ENCODE measurements at places on chromosomes 3 and 15.

DNA sequence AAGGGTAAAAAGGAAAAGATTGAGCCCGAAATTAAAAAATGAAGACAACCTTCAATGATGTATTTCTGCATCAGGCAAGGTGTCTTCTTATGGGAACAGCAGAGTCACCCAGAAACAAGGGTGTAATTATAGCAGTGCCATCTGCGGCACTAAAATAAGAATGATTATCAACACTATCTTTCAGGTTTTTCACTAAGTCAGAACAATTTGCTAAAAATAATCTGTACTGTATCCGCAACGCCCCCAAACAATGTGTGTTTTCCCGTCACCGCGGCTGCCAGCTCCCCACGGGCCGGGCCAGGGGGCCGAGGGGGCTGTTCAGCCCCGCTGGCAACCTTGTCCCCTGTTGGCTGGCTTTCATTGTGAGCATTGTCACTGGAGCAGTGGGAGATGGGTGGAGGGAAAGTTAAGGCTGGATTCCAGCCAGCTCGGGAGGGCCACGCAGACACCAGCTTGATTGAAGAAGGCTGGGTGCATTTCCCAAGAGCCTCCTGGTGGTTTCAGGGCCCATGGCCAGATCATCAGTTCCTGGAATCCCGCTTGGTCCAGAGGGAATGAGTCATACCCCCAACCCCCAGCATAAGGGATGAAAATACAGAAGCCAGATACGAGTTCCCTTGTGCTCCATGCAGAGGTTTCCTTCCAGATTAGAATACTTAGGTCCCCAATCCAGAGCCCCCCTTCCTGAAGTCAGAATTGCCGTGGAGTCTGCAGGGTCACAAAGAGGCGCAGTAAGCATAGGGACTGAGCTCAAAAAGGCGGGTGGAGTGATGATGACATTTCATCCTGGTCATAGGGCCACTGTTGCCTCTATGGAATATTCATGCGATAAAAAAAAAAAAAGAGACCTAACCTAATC, 90.2 kb upstream of the KLF13 start:
- no peak for DNase-seq

GRCh38 chr3:105365391-105366325, 1.1 kb upstream of the ALCAM start:
- no peak for DNase-seq

GRCh38 chr15:100729461-100729860, 127.1 kb downstream of the ASB7 start:
- no peak for DNase-seq

GRCh38 chr3:79257791-79258190, 510.0 kb downstream of the ROBO1 start:
- DNase-seq, result no peak

GRCh38 chr3:157444797-157445184, 8.1 kb downstream of the PTX3 start:
- no peak for DNase-seq

- DNase-seq, result no peak
Measured at GRCh38 chr3:150059729-150060128, 89.0 kb upstream of the PFN2 start.

DNA sequence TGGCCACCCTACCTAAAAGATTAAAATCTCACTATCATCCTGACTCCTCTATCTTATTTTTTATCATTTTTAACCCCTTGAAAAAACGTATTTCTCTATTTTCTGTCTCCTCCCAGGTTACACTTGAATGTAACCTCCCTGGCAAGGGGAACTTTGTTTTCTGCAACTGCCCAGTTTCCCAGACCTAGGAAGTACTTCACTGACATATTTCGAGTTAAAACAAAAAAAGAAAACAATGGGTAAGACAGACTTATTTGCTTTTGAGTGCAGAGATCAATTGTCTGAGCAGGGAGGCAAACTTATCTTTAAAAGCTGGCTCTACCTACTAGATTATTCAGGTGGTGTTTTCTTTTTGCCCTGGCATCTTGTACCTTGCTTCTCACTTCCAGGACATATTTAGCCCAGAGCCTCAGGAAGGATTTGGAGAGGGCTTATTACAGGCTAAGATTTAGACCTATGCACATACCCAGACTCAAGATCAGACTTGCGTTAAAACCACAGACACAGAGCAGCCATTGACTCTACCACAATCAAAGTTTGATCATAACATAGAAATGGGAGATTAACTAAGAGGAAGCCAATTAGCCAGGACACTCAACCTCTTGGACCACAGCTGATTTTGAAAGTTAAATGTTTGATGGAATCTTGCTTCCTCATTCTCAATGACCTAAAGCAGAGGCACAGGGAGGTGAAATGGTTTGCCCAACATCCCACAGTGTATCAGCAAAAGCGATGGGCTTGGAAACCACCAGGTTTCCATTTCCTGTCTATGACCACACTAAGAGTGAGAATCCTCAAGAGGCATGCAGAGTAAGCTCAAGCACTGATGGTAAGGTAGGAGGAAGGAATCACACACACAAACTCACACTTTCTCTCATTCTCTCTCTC, 169.5 kb upstream of the THBS1 start:
- peak; percentile 64 for DNase-seq

DNA sequence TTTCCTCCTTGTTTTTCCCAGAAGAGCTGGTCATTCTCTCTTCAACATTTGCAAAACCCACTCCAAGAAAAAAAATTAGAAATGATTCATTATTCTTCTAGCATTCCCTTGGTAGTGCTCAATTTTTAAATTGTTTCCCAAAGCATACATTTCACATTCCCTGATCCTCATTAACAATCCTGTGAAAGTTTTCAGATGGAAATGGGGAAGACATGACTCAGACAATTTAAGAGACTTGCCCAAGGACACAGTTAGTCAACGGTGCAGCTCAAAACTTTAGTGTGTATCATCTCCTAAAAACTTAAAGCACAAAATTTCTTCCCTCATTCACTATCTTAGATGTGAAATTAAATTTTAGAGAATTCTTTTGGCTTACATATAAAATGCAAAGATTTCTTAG, 17.1 kb upstream of the ABI3BP start:
- no peak for DNase-seq

- no peak for DNase-seq
Measured at GRCh38 chr15:70427167-70428120, 329.7 kb upstream of the TLE3 start.

GRCh38 chr3:32146746-32147211, 40.4 kb downstream of the GPD1L start:
- DNase-seq, result peak; percentile 28

GRCh38 chr3:124246376-124246775, 254.5 kb upstream of the ROPN1 start:
- no peak for DNase-seq

- no peak for DNase-seq
Measured at GRCh38 chr15:66078196-66078928, 175.2 kb downstream of the MEGF11 start.

DNA sequence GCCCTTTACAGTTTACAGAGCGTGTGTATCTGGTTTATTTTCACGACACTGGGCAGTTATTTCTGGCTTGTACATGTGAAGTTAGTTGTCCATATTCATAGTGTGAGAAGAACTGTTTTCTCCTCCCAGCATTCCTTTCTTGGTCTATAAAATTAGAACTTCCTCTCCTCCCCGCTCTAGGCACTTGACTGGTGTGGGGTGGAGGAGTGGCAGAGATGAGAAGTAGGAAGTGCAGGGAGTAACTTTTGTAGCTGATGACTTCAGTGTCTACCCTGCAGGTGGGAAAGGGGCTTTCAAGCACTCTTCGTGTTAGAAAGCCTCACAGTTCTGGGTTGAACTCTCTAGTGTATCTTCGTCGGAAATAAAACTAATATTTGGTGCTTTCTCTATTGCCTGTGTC, 13.4 kb downstream of the APOD start:
- DNase-seq, result no peak

GRCh38 chr15:37253877-37254276, 153.5 kb upstream of the MEIS2 start:
- DNase-seq, result no peak

DNA sequence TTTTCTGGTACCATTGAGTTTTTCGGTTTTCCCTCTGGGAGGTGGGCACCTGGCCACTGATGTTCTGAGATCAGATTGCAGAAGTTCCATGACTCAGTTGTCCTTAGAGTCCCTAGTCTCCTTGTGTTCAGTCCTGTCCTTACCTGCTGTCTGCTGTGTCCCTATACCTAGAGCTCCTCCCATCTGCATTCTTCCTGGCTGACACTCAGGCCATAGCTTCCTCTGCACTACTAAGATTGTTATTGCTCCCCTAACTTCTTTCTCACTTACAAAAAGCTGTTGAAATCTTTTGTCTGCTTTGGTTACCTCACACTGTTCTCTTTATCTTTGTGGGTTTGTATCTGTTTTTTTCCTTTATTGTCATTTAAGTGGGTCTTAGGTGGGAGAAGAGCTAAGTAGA, 13.2 kb downstream of the USP3 start:
- no peak for DNase-seq

DNA sequence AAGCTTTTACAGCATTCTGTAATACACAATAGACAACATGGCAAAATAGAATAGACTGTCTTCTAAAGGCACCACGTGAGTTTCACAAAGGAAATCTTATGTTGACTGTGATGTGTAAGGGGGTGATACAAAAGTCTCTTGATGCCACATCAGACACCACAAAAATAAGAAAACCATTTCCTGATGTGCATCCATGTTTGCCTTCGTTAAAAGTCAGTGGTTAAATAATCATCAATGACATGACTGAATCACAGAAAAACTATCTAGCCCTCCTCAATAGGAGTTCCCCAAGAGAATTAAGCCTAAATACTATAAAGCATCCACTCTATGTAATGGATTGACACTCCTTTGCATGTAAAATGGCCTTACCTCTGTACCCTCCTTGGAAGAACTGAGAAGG, 198.6 kb upstream of the SLC2A2 start:
- DNase-seq, result no peak

DNA sequence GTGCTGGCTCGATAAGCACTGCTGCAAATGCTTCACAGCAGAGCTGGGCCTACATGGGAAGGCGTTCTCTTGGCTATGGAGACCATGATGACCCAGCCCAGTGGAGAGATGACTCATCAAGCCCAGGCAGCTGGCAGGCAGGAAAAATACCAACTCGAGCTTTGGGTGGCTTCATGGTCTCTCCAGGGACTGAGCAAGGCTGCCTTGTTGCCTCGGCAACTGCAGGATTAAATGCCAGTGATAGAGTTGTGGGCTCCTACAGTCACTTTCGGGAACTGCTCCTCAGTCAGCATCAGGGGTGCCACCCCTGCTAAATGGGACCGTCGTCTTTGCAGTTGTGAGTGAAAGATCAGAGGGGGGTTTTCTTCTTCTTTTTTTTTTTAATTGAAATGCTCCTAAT, 54.6 kb upstream of the MYZAP start:
- DNase-seq, result no peak

- DNase-seq, result no peak
Measured at GRCh38 chr15:49331951-49332350, 91.1 kb upstream of the FGF7 start.

GRCh38 chr3:179653096-179653797, 407 bp downstream of the USP13 start:
- peak; percentile 44 for DNase-seq

DNA sequence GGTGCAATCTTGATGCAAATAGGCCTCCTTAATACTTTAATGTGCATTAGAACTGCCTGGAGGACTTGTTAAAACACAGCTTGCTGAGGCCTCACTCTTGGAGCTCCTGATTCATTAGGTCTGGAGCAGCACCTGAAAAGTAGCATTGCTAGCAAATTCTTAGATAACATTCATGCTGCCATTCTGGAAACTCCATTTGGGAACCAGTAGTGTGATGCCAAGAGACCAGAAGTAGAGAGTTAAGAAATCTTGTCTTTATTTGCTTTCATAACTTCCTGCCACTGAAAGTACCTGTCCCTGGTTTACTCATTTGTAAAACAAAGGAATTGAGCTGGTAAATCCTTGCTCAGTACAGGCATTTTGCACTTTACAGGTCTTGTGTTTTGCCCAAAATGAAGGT, 72.0 kb downstream of the RAP2B start:
- DNase-seq, result no peak

DNA sequence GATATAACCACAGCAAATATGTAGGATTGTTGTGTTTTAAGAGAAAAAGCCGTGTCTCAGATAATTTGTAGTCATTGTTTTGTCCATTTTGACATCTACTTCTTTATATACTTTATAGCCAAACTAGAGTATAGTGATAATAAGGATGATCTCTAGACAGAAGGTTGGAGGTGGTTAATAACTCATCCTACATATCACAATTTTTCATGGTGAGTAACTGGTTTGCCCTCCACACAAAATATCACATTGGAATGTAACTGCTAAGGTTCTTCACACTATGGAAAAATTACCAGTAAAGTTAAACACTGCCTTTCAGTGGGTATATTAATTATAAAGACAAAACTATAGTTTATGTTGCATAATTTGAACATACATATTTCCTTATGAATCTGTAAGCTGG, 380.7 kb downstream of the LPP start:
- DNase-seq, result no peak

DNA sequence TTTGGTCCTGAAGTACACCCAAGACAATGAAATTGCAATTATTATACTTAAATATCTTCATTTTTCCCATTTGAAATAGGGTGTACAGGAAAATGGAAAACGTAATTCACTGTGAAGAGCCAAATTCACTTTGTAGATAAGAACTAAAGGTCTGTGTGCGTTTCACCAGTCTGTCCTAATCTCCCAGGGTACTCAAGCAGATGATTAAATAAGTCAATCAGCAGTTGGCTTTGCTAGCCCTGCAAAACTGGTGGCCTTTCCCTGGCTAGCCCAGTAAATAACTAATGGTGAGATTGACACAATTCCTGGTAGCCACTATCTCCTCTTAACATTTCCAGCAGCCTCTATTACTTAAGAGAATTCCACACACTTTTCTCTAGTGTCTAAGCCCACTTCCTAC, 389.3 kb downstream of the TBL1XR1 start:
- no peak for DNase-seq

DNA sequence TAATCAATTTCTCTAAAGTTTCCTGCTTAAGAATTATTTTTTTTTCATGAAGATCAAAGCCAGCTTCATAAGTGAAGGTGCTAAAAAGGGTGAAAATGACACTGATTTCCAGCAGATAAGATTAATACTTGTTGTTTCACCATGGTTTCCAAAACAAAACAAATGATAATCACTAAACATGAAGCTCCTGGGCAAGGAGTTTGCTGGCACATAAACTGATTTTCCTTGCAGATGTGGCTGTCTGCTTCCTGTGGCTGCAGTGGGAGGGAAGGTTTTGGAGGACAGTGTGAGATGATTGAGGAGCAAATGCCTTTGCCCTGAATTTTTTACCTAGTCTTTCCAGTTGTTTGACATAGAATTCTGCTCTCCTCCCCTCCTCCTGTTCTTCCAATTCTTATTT, 228.8 kb downstream of the DIPK2A start:
- DNase-seq, result no peak

DNA sequence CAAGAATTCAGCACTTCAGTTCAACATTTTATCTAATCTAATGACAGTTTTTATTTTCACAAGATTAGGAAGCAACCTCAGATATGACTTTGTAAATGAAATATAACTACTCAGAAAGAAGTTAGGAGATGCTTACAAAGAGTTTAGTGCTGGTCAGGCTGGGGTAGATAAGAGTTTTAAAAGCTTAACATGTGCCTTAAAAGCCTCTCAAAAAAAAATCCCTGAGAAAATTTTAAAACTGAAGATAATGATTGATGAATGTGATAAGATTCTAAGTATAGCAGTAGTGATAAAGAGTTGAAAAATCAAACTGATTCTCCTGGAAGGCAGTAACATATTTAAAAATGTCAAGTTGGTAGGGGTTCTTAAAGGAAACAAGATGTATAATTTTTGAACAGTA, 478.2 kb downstream of the NLGN1 start:
- DNase-seq, result no peak

GRCh38 chr15:66703540-66703941, 1.5 kb downstream of the SMAD6 start:
- no peak for DNase-seq

GRCh38 chr3:153215497-153215896, 53.5 kb downstream of the RAP2B start:
- DNase-seq, result no peak
